ENCODE measurements at places on chromosomes 1 and 21. TPM values are rescaled to one million over a fixed set of nuclear protein-coding genes. Genes with fewer than 3 reads are reported as not detected.
A peak's percentile ranks its signal among the peaks of the same experiment; 100 is the strongest.

- no peaks in the 10 kb centered on the region for H3K36me3 ChIP-seq
- no peak overlapping the region for H3K4me3 ChIP-seq
- no peak overlapping the region for H3K27ac ChIP-seq
- peaks cover 3% of the 10 kb centered on the region for H3K4me1 ChIP-seq
- H3K27me3 ChIP-seq: no peaks in the 10 kb centered on the region
Measured at GRCh38 chr1:70072231-70072751, 133.1 kb downstream of the LRRC40 start.

GRCh38 chr1:210709701-210710100 lies 381.0 kb downstream of the HHAT start:
- H3K4me3 ChIP-seq: no peak overlapping the region
- H3K27ac ChIP-seq: no peak overlapping the region
- no peaks in the 10 kb centered on the region for H3K27me3 ChIP-seq
- H3K4me1 ChIP-seq: no peaks in the 10 kb centered on the region
- no peak for DNase-seq
- no peaks in the 10 kb centered on the region for H3K36me3 ChIP-seq

GRCh38 chr1:112332176-112333150 lies 63.6 kb upstream of the CTTNBP2NL start:
- H3K36me3 ChIP-seq: no peaks in the 10 kb centered on the region
- H3K4me3 ChIP-seq: no peak overlapping the region
- DNase-seq: no peak
- H3K4me1 ChIP-seq: no peaks in the 10 kb centered on the region

DNA sequence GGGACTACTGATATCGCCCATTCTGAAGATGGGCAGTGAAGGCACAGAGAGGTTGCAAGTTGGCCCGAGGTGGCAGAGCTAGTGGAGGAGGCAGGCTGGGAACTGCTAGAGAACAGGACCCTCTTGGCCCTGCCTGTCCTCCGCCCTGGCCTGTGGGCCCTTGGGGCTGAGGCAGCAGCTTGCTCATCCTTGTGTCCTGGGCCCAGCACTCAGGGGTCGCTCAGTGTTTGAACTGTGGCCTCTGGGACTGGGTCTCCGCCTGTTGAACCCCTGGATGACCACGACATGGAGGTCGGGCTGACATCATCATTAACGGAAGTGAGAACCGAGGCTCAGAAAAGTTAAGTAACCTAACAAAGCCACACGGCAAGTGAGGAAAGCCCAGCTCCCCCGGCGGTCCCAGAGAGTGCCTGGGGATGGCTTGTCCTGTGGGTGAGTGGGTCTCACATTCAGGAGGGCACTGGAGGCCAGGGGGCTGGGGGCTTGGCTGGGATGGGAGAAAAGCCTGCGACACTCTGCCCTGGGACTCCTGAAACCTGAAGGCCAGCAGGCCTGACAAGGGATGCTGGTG lies 23.0 kb upstream of the DDOST start:
- no peak overlapping the region for H3K4me3 ChIP-seq
- H3K4me1 ChIP-seq: no peaks in the 10 kb centered on the region
- no peak overlapping the region for H3K27ac ChIP-seq

GRCh38 chr1:13714851-13715250 lies 14.9 kb downstream of the PRDM2 start:
- H3K27ac ChIP-seq: no peak overlapping the region
- H3K4me1 ChIP-seq: no peaks in the 10 kb centered on the region
- H3K4me3 ChIP-seq: no peak overlapping the region
- H3K27me3 ChIP-seq: no peaks in the 10 kb centered on the region

- no peaks in the 10 kb centered on the region for H3K27me3 ChIP-seq
- DNase-seq: no peak
- H3K4me1 ChIP-seq: no peaks in the 10 kb centered on the region
Measured at GRCh38 chr1:185348985-185349384, 31.9 kb upstream of the IVNS1ABP start.

DNA sequence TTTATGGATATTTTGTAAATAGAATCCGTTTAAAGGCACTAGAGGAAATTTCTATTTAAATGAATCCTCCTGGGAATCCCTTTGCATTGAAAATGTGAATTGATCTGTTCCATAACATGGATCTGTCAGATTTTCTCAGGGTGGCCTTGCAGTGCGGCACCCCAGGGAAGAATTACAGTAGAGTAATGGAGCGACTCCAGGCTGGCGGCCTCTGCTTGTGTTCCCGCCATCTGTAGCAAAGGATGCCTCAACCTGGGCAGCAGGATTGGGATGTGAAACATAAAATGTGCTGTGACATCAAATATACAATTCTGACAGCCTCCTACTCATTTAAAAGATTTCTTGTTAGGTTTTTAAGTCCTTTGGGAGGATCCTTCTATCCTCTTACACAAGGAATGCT lies 115.9 kb downstream of the RHOU start:
- H3K4me3 ChIP-seq: no peak overlapping the region
- no peaks in the 10 kb centered on the region for H3K27me3 ChIP-seq
- no peak overlapping the region for H3K27ac ChIP-seq
- no peaks in the 10 kb centered on the region for H3K4me1 ChIP-seq

DNA sequence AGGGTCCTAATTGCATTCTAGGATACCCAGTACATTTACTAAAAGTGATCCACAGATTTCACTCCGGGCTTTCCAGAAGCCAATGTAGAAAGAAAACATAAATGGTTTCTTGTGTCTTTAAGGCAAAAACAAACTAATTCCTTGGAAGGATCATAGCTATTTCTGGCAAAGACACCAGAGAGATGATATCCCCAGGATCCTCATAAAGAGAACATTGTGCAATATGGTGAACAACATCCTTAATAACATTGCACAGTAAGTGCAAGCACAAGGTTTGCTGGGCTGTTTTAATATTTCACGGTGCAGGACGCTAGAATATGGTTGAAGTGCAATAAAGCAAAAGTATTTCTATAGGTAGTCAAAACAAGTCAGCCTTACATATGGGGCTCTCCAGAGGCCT lies 83.0 kb downstream of the NTPCR start:
- H3K4me3 ChIP-seq: no peak overlapping the region
- no peak for DNase-seq
- no peaks in the 10 kb centered on the region for H3K4me1 ChIP-seq

DNA sequence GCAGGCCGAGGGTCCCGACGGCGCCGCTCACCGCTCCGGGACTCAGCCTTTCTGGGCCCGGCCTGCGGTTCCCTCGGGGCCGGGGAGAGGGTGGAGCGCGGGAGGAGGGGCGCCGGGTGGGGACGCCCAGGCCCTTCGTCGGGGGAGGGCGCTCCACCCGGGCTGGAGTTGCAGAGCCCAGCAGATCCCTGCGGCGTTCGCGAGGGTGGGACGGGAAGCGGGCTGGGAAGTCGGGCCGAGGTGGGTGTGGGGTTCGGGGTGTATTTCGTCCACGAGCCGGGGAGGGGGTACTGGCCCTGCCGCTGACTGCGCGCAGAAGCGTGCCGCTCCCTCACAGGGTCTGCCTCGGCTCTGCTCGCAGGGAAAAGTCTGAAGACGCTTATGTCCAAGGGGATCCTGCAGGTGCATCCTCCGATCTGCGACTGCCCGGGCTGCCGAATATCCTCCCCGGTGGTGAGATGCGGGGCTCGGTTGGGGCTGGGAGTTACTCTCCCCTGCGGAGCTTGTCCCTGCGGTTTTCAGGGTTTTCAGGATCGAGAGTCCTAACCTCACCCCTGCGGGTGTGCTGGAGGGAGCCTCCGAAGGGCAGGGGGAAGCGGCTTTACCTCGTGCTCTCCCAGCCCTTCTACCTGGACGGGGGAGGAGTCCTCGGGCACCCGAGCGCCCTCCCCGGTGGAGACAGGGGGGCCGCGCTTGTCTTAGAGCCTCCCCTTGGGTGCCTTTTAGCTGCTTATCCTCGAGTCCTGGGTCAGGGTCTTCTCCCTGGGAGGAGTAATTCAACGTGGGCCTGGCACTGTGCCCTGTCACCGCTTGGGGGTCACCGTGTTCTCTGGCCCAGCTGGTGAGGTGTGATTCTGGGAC lies 2.1 kb downstream of the SAMD11 start:
- peak overlapping the region; percentile 71 for H3K4me3 ChIP-seq
- no peak for DNase-seq
- H3K27me3 ChIP-seq: peaks cover 3% of the 10 kb centered on the region
- H3K36me3 ChIP-seq: no peaks in the 10 kb centered on the region
- H3K27ac ChIP-seq: no peak overlapping the region

DNA sequence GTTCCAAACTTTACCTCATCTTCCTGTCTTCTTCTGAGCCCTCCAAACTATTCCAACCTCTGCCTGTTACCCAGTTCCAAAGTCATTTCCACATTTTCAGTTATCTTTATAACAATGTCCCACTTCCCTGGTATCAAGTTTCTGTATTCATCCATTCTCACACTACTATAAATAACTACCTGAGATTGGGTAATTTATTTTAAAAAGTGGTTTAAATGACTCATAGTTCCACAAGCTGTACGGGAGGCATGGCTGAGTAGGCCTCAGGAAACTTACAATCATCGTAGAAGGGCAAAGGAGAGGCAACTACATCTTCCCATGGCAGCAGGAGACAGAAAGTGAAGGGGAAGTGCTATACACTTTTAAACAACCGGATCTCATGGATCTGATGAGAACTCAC lies 428.5 kb upstream of the RGS18 start:
- H3K27me3 ChIP-seq: no peaks in the 10 kb centered on the region
- H3K4me1 ChIP-seq: no peaks in the 10 kb centered on the region
- H3K36me3 ChIP-seq: no peaks in the 10 kb centered on the region
- DNase-seq: no peak

DNA sequence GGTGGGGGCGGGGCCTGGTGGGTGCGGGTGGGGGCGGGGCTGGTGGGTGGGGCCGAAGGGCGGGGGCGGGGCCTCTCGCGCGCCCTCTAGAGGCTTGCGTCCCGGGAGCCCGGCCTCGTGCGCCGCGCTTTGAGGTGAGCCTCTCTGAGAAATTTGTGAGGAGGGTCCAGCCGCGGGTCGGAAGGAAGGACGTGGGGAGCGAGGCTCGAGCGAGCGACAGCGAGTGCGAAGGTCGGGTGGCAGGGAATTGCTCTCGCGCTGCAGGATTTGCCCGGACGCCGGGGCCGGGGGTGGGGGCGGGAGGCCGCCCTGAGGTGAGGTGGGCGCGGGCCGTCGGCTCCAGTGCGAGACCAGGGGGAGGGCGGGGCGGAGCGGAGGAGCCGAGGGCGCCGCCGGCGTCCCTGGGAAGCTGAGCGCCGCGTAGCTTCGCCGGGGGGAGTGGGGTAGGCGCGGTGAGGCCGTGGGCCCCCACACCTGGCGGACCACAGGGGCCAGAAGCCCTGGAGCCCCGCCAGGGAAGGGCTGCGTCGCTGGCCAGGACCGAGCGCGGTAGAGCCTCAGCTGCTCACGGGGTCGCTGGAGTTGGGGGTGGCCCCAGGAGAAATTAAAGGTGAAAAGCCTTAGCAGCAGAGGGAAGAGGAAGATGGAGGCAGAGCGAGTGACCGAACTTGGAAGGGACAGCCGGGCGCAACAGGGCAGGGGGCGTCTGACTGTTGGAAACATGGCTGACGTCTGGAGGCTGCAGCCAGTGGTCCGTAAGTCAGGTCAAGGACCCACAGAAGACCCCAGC lies 754 bp upstream of the LSS start:
- H3K4me1 ChIP-seq: peaks cover 16% of the 10 kb centered on the region
- no peak for DNase-seq
- H3K27ac ChIP-seq: peak overlapping the region; percentile 81
- peaks cover 13% of the 10 kb centered on the region for H3K36me3 ChIP-seq
- peak overlapping the region; percentile 79 for H3K4me3 ChIP-seq
- no peaks in the 10 kb centered on the region for H3K27me3 ChIP-seq

The COL18A1 gene
- total RNA-seq: 699 TPM

The PAPPA2 gene
- 2.9 TPM for total RNA-seq

DNA sequence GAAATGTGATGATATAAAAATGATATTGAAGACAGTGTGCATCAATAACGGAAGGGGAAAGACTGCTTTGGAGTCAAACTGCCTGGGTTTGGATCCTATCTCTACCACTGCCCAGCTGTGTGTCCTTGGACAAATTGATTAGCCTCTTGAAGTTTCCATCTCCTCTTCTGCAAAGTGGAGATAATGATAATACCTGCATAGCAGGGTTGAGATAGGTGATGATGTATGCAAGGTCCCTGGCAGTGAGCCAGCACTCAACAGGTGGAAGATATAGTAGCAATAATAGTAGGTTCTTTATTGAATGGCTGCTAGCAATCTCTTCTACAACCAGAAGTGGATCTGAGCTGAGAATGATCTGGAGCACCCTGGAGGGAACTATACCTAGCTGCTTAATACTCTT lies 166.7 kb downstream of the MIS18A start:
- no peaks in the 10 kb centered on the region for H3K36me3 ChIP-seq
- no peak overlapping the region for H3K27ac ChIP-seq
- DNase-seq: no peak
- H3K27me3 ChIP-seq: no peaks in the 10 kb centered on the region
- H3K4me3 ChIP-seq: no peak overlapping the region

The GJB5 gene
- total RNA-seq: not detected

DNA sequence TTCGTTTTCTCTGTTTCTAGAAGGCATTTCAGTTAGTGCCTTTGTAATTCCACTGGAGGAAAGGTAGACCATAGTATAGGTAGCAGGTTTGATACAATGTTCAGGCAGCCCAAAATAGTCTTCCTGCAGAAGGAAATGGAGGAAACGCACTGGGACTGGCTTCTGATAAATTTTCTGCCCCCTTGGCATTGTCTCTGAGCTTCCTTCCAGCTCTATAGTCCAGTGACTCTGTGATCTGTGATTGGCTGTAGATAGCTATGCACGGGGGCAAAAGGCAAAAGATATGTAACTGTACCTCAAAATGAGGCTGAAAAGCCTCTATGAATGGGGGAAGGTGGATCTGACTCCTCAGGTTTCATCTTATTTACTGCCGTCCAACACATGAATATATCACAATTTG lies 5.8 kb upstream of the MAGOH start:
- H3K4me1 ChIP-seq: no peaks in the 10 kb centered on the region
- DNase-seq: no peak
- H3K27me3 ChIP-seq: no peaks in the 10 kb centered on the region
- H3K4me3 ChIP-seq: no peak overlapping the region
- H3K27ac ChIP-seq: no peak overlapping the region
- H3K36me3 ChIP-seq: no peaks in the 10 kb centered on the region

The POGZ gene
- total RNA-seq: 18.1 TPM

The EPHA2 gene
- 42.7 TPM for total RNA-seq

The CELA3A gene
- not detected for total RNA-seq

GRCh38 chr21:33909756-33910155 lies 5.8 kb downstream of the ATP5PO start:
- DNase-seq: no peak
- H3K27ac ChIP-seq: no peak overlapping the region
- H3K4me3 ChIP-seq: no peak overlapping the region
- peaks cover 53% of the 10 kb centered on the region for H3K36me3 ChIP-seq

DNA sequence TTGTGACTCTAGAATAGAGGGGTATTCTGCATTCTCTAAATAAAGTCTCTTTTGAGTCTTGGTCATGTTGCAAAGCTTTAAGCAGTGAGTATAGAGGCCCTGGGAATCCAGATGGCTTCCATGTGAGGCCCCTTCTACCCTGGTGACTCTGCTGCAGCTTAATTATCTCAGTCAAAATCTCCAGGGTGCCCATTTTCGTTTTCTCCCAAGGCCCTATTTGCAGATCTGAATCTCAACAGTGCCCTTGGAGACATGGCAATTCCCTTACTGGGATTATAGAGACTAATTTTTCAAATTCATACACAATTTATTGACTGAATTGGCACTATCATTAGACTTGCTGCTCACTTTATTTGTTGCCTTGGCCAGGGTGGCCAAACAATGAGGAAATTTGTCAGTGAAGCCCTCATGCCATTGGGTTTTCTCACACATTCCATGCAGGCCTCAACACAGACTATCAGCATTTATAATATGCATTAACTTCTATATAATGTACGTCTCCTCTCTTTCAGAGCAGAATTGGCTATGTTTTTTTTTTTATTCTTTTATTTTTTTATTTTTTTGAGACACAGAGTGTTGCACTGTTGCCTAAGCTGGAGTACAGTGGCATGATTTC lies 35.1 kb downstream of the PROX1 start:
- H3K4me1 ChIP-seq: no peaks in the 10 kb centered on the region
- H3K36me3 ChIP-seq: no peaks in the 10 kb centered on the region
- H3K4me3 ChIP-seq: no peak overlapping the region
- H3K27me3 ChIP-seq: no peaks in the 10 kb centered on the region
